ENCODE measurements at places on chromosomes 1 and 21.

GRCh38 chr1:16019644-16020277 is 1.9 kb upstream of the HSPB7 start:
- DNase-seq, result no peak

- DNase-seq, result no peak
Measured at GRCh38 chr1:3548156-3548893, 63.0 kb downstream of the MEGF6 start.

- DNase-seq, result no peak
Measured at GRCh38 chr1:109241841-109242345, 7.4 kb upstream of the CELSR2 start.

GRCh38 chr1:192849011-192849410 is 40.2 kb downstream of the RGS2 start:
- DNase-seq, result no peak

GRCh38 chr1:219387211-219387610 is 213.5 kb downstream of the LYPLAL1 start:
- DNase-seq, result peak; percentile 67
